Stimulated activated CD8-positive, alpha-beta memory T cell treated with anti-CD3 and anti-CD28 coated beads, Interleukin-12 subunit alpha, Interleukin-12 subunit beta, amount 100 ng/mL, for 4 hours (primary cell): ENCODE measurements at places on chromosomes 7 and 10.

- DNase-seq: no peak
These were observed 148.4 kb downstream of the MDFIC start for GRCh38 chr7:115070311-115070710.

DNA sequence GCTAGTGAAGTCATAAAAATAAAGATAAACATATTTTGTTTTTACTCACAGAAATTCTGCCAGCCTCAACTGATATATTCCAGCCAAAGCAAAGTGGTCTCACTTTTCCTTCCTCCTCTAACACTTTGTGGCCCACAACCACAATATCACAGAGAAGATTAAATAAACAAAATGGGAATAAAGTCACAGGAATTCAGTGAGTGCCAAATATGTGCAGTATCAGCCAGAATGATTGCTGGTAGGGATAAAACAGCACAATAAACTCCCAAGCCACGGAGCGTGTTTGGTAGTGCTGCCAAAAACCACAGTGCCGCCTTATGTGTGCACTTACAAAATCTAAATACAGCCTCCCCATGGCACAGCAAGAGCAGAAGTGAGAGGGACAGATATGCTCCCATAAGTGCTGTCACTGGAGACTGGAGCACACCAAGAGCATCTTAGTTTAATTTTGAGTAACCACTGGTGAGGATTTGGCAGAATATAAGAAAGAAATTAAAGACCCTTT lies 155.8 kb downstream of the POM121L12 start:
- no peak for DNase-seq

GRCh38 chr10:119323085-119324016 lies 116.0 kb downstream of the GRK5 start:
- no peak for DNase-seq

DNA sequence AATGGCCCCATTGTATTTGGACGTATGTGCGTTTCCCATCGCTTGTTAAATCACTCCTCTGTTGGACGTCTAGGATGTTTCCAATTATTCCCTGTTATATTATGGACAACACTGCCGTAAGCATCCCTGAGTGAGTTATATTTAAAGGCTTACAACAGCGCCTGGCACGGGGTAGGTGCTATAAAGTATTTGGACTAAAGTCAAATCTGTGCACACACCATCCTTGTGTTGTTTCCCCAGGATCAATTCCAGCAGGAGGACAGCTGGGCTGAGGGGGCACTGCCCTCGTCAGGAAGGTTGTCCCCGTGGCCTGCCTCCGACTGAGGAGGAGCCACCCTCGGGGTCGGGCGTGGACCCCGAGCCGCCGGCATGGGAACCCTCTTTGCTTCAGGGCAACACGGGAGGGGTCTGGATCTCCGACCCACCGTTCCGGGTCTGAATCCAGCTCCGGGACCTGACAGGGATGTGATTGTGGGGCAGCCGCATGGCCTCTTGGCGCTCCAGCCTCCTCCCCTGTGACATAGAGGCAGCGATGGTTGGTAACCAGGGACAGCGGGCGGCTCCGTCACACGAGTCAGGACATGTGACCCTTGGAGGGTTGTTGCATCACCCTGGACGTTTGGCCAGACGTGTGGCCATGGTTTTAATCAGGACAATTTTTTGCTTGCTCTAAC lies 1.5 kb upstream of the JAKMIP3 start:
- DNase-seq: no peak

DNA sequence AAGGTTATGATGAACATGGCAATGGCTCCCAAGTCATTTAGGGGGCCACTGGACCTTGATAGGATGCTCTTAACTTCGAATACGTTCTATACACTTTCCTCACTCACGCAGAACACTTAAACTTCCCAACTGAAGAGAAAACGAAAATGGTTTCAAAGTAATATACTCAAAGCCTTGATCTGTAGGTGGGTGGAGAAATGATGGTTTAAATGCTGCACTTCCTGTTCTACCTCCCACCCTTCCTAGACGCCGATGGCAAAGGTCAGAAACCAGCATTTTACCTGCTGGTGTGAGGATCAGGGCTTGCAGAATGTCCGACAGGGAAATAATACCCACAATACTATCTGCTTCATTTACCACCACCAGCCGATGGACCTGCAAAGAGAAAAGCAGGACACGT lies 40.5 kb upstream of the RHEB start:
- no peak for DNase-seq

GRCh38 chr10:29668628-29669027 lies 33.9 kb upstream of the SVIL start:
- DNase-seq: no peak

GRCh38 chr7:43880596-43880995 lies 11.3 kb upstream of the MRPS24 start:
- no peak for DNase-seq

DNA sequence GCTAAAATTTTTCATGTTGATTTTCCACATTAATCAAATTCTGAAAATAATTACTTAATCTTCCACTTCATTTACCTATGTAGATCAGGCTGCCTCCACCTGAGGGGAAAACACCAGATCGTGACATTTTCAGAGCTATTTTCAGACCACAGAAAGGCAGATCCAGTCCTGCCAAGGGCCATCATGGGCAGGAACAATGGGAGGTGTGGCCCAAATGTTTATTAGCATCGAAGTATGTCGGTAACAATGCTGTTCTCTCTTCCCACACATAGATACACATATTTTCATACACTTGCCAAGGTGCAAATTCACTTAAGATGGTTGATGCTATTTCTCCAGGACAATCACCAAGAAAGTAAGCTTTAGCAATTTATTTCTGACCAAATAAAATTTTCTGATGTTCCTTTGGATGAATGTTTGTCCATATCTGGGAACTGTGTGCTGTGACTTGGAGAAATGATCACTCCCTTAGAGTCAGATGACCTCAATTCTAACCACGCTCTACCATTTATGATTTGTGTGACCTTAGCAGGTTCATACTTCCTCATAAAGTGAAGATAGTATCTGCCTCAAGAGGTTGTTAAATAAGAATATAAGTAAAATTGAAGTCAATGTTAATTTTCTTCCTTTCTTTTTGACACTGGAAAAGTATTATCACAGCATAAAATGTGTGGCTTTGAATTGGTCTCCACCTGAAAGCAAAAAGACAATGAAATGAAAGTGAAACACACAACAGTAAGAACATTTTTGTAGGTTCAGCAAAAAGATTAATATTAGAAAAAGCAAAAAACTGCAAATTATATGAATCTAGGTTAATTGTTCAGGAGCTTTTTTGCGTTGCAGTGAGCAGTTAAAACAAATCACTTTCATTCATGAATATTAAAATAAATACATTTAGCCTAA lies 310.4 kb upstream of the PHF14 start:
- DNase-seq: no peak

- DNase-seq: no peak
These were observed 27.1 kb upstream of the VCL start for GRCh38 chr10:73970845-73971244.

GRCh38 chr10:17923728-17924127 lies 28.0 kb upstream of the SLC39A12 start:
- DNase-seq: no peak

DNA sequence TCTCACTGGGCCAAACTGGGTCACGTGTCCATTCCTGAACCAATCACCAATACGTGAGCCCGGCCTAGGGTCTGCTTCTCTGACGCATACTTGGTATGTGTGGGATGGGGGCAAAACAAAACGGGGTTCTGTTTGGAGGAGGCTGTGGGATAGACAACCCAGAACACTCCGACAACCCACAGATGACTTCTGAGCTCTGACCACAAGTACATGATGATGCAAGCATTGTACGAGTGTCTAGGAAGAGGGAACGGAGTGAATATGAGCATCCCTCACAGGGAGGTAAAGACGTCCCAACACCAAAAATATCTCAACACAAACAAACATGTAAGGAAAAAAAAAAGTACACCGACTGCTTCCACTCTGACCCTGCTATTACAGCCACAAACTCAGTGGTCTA lies 5.6 kb downstream of the DAGLB start:
- DNase-seq: no peak
